ENCODE measurements at places on chromosomes 16 and 17.

- no peak for DNase-seq
Observed at GRCh38 chr17:66889480-66890230, 54.7 kb downstream of the CACNG5 start.

DNA sequence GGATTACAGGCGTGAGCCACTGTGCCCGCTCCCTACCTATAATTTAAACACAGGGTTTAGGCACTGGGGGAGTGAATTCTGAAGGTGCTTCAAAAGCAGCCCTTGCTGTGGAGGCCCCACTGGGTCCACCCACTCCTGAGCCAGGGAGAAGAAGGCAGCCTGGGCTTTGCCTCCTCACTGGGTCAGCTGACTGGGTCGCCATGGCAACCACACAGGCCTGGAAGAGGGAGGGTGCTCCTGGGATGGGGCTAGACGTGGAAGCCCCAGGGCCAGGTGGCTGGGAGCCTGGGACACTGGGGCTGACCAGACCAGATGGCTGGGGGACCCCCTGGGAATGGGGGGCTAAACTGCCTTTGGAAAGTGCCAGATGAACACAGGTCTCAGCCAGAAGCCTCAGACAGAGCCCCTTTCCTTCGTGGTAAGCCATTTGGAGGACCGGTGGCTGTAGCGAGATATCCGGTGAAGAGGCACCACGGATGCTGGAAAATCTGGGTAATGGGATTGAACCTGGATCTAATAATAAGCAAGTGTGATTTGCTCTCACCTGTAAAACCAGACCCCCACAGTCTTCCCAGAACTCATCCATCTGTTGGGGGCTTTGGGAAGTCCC lies 32.9 kb downstream of the TRARG1 start:
- DNase-seq = no peak

- DNase-seq = no peak
Observed at GRCh38 chr17:38564869-38565268, 40.9 kb downstream of the SRCIN1 start.

GRCh38 chr17:50347117-50347893 lies 1.4 kb downstream of the XYLT2 start:
- DNase-seq = no peak

- DNase-seq = peak; percentile 96
Observed at GRCh38 chr17:1060991-1061390, 64.1 kb downstream of the TIMM22 start.

DNA sequence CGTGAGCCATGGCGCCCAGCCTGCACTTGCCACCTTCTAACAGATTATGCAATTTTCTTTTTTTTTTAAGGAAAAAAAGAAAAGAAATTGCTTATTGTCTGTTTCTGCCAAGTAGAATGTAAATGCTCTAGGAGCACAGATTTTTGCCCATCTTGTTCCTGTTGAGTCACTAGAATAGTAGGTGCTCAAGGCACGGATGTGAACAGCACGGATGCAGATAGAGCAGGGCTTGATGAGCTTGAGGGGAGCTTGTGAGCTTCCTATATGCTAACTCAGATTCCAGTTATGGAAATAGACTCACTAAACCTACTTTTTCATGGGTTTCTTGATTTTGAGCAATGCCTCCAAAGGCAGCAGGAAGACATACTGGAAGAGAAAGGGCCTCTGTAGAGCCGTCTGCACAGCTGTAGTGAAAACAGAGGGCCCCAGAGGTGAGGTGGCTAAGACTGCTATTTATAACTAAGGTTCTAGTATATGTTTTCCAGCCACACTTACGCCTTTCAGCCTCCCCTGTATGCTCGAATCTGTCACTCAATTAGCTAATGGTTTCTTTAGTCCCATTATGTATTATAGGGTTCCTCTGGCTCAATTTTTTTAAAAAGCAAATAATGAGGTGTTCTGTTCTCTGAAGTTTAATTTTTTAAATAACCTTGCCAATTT lies 72.8 kb downstream of the WWP2 start:
- no peak for DNase-seq

DNA sequence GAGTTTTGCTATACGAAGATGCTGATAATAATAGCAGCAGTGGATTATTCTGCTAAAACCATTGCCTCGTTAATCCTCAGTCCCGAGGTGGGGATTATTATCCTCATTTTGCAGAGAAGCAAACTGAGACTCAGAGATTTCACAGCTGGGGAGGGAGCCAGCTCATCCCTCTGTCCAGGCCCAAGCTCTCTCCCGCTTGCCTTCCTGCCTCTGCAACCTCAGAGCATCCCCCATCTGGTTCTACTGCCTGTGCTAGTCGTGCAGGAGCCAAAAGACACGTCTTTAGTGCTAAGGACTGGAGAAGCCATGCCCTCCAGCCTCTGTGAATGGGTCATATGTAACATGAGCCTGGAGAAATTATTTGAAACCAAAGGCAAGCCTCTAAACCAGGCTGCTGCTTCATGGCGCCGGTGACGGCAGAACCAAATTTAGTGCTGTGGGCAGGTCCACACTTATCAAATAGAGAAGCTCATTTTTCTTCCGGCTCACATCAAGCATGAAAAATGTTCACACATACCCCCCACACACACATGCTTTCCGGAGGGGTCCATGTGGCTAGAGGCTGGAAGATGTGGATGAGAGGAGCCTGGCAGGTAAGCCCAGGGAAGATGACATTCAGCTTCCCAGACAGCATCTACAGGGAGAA lies 13.5 kb downstream of the MAPT start:
- DNase-seq = no peak

- no peak for DNase-seq
Observed at GRCh38 chr17:60311936-60312335, 80.0 kb downstream of the USP32 start.

Measured in HFF-Myc (cell line).